ENCODE measurements at places on chromosomes 2 and 18. TPM values are rescaled to one million over a fixed set of nuclear protein-coding genes. Genes with fewer than 3 reads are reported as not detected.

DNA sequence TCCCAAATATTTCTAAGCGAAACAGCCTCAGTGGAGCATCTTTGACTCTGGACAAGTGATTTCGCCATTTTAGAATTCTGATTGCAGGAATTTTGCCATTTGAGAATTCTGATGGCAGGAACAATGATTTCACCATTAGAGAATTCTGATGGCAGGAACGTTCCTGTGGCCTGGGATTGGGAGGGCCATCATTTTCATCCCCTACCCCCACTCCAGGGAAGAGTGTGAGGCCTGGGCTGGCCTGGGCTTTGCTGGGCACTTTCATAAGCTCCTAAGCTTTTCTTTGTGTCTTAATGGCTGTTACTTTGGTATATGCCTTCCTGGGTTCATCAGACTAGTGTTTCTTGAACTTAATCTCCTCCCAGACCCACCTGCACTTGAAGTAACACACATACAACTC, 129.3 kb upstream of the EPAS1 start:
- no peak overlapping the region for H3K4me3 ChIP-seq
- peaks cover 26% of the 10 kb centered on the region for H3K4me1 ChIP-seq
- no peak for DNase-seq
- no peaks in the 10 kb centered on the region for H3K36me3 ChIP-seq
- no peak overlapping the region for H3K27ac ChIP-seq

- DNase-seq: peak; percentile 74
- H3K27ac ChIP-seq: peak overlapping the region; percentile 22
- no peak overlapping the region for H3K4me3 ChIP-seq
- no peaks in the 10 kb centered on the region for H3K36me3 ChIP-seq
Measured at GRCh38 chr2:96374211-96374951, 38.8 kb downstream of the NCAPH start.

DNA sequence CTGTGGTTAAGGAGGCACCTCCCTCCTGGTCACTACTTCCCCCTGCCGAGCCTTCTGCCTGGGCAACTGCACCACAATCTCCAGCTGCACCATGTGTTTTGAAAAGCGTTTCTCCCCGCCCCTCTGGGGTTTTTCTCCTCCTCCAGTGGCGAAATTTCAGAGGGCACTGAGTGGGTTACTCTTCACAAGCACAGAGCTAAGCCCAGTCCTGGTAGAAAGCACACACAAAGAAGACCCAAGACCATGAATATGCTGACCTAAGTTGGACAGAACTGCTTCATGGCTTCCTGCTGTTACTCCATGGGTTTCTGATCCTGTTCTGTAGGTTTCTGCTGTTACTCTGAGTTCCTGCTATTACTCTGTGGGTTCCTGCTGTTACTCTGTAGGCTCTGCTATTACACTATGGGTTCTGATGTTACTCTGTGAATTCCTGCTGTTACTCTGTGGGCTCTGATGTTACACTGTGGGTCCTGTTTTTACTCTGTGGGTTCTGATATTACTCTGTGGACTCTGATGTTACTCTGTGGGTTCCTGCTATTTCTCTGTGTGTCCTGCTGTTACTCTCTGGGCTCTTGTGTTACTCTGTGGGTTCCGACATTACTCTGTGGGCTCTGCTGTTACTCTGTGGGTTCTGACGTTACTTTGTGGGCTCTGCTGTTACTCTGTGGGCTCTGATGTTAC, 216.6 kb downstream of the RTP5 start:
- no peaks in the 10 kb centered on the region for H3K36me3 ChIP-seq
- no peaks in the 10 kb centered on the region for H3K27me3 ChIP-seq
- no peaks in the 10 kb centered on the region for H3K4me1 ChIP-seq
- DNase-seq: peak; percentile 69
- peak overlapping the region; percentile 37 for H3K4me3 ChIP-seq

- no peak for DNase-seq
- no peak overlapping the region for H3K4me3 ChIP-seq
- no peak overlapping the region for H3K27ac ChIP-seq
- no peaks in the 10 kb centered on the region for H3K36me3 ChIP-seq
Measured at GRCh38 chr18:55694291-55694690, 106.3 kb upstream of the TCF4 start.

- no peak for DNase-seq
- no peaks in the 10 kb centered on the region for H3K36me3 ChIP-seq
- peaks cover 7% of the 10 kb centered on the region for H3K4me1 ChIP-seq
- no peak overlapping the region for H3K4me3 ChIP-seq
- no peak overlapping the region for H3K27ac ChIP-seq
- no peaks in the 10 kb centered on the region for H3K27me3 ChIP-seq
Measured at GRCh38 chr2:142721015-142721414, 156.4 kb upstream of the KYNU start.

DNA sequence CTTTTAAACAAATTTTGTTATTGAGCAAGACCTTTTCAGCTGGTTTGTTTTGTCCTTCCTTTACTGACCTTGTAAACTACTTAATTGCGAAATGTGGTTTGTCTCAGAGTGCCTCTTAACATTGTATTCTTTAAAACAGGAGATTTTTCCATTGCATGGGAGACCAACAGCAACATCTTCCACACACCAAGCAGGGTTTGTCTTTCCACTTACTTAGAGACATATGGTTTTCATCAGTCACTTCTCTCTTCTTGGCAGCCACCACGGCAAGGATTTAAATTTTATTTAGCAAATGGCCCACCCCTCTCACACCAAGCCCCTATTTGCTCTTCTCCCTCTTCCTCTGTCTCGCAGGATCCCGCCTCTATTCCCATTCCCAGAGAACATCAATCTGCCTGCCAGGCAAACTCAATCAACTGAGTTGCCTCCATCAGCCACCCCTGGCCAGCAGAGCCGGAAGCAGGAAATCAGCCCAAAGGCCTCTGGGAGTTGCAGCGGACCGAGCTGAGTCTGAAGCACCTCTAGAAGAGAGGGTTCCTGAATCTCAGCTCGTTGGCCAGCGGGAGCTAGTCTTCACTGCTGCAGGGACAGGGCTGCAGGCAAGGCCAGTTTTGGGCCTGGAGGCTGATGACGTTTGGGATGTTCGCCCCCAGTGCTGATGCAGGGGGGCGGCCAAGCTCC, 11.3 kb upstream of the CIB4 start:
- no peak overlapping the region for H3K4me3 ChIP-seq
- H3K27ac ChIP-seq: no peak overlapping the region
- H3K27me3 ChIP-seq: no peaks in the 10 kb centered on the region
- no peaks in the 10 kb centered on the region for H3K4me1 ChIP-seq
- H3K36me3 ChIP-seq: no peaks in the 10 kb centered on the region
- DNase-seq: no peak

- peak; percentile 77 for DNase-seq
- peak overlapping the region; percentile 81 for H3K4me3 ChIP-seq
- peaks cover 25% of the 10 kb centered on the region for H3K36me3 ChIP-seq
- peaks cover 27% of the 10 kb centered on the region for H3K4me1 ChIP-seq
Measured at GRCh38 chr2:24083567-24084385, 858 bp downstream of the TP53I3 start.

GRCh38 chr2:178069551-178069950, 3.0 kb downstream of the PDE11A start:
- no peaks in the 10 kb centered on the region for H3K36me3 ChIP-seq
- H3K4me1 ChIP-seq: no peaks in the 10 kb centered on the region
- H3K27ac ChIP-seq: no peak overlapping the region
- no peak overlapping the region for H3K4me3 ChIP-seq
- DNase-seq: no peak

- no peak overlapping the region for H3K4me3 ChIP-seq
- H3K27me3 ChIP-seq: no peaks in the 10 kb centered on the region
- no peaks in the 10 kb centered on the region for H3K4me1 ChIP-seq
- no peak for DNase-seq
- H3K27ac ChIP-seq: no peak overlapping the region
- H3K36me3 ChIP-seq: no peaks in the 10 kb centered on the region
Measured at GRCh38 chr2:17160594-17160993, 357.6 kb downstream of the RAD51AP2 start.

DNA sequence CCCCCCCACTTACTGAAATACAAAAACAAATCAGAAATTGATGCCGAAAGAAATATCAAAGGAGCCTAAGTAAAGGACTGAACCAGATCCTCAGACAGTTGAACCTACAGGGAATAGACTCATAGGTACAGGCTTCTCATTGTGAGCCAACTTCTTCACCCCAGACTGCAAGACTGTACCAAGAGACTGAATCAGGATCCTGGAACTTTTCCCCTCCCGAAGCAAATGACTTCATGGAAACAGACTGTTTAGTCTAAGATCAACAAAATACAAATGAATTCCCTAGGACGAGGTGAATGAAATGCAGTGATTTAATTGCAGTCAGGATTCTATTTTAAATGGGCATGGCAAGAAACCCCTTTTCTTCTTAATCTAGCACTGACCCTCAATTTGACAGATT, 53.6 kb upstream of the RNF152 start:
- H3K27me3 ChIP-seq: no peaks in the 10 kb centered on the region
- no peak overlapping the region for H3K27ac ChIP-seq
- no peak overlapping the region for H3K4me3 ChIP-seq

GRCh38 chr18:8167026-8167425, 442.2 kb upstream of the RAB12 start:
- peaks cover 3% of the 10 kb centered on the region for H3K4me1 ChIP-seq
- no peak overlapping the region for H3K27ac ChIP-seq
- no peaks in the 10 kb centered on the region for H3K36me3 ChIP-seq
- DNase-seq: no peak
- no peaks in the 10 kb centered on the region for H3K27me3 ChIP-seq

Gene TUBA3E
- total RNA-seq: 75.5 TPM

Gene TNFAIP6
- total RNA-seq: 8.1 TPM

Gene IL1B
- total RNA-seq: 0.68 TPM

Gene TYMS
- 32.3 TPM for total RNA-seq

Gene ALPG
- total RNA-seq: not detected

Gene SAG
- total RNA-seq: 1.4 TPM

Measured in heart left ventricle (tissue), 16 donors.